ENCODE measurements at places on chromosomes 5 and 9.

GRCh38 chr5:175124251-175124813 is 319.6 kb downstream of the DRD1 start:
- DNase-seq: no peak

DNA sequence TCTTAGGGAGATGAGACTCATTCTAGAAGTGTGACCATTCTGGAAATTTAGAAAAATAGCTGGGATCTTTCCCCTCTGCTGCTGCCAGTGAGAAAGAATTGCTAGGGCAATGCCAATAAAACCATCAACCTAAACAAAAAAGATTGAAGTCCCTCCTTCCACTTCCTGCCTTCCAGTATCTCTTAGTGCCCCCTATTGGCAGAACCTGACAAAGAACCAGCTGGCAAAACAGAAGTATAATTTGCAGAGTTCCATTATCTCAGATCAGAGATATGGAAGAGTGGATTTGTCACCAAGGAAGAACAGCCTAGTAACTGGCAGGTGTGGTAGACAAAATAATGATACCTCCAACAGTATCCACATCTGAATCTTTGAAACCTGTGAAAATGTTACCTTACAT is 13.8 kb upstream of the PLCXD3 start:
- no peak for DNase-seq

- no peak for DNase-seq
These were observed 4.3 kb downstream of the PRRC2B start for GRCh38 chr9:131398204-131398603.

DNA sequence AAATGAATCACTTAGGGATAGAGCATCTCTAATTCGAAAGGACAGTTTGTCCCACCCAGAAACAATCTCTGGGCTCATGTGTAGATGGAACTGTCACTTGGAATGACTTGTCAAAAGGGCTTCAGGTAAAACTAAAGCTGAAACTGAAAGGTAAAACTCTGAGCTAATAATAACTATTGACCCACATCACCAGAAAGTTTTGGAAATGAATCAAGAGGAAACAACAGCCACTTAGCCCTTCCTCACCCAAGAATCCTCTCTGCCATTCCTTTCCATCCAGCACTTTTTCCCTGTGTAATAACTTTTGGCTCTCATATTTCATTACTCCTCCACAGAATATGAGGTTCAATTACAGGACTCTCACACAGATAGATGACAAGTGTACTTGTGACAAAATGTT is 14.0 kb upstream of the GLRX start:
- DNase-seq: no peak

DNA sequence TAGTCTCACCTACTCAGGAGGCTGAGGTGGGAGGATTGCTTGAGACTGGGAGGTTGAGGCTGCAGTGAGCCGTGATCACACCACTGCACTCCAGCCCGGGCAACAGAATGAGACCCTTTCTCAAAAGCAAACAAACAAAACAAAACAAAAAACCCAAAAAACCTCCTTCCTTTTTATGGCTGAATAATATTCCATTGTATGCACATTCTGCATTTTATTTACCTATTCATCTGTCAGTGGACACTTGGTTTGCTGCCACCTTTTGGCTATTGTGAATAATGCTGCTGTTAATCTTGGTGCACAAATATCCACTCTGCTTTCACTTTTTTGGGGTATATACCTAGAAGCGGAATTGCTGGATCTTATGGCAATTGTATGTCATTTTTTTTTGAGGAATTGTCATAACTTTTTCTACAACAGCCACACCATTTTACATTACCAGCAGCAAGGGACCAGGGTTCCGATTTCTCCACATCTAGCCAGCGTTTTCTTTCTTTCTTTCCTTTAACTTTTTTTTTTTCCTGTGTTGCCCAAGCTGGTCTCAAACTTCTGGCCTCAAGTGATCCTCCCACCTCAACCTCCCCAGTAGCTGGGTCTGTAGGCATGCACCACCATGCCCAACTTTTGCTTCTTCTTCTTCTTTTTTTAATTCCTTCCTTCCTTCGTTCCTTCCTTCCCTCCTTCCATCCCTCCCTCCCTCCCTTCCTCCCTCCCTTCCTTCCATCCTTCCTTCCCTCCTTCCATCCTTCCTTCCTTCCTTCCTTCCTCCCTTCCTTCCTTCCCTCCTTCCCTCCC is 30.6 kb downstream of the NKX2-5 start:
- DNase-seq: no peak

DNA sequence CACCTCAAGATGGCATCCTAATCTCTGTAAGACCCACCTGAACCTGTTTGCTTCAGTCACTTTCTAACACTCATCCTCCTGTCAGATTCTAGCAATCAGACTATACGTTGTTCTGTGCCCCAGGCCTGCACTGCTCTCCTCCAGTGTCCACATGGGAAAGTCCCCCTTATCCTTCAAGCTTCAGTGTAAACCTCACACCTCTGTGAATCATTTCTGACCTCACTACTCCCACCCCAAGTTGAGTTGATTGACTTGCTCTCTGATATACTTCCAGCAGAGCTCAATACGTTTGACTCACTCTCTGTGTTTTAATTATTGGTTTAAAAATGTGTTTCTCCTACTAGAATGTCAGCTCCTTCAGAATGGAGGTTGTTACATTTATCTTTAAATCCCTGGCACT is 240.2 kb downstream of the FBXL17 start:
- DNase-seq: no peak

DNA sequence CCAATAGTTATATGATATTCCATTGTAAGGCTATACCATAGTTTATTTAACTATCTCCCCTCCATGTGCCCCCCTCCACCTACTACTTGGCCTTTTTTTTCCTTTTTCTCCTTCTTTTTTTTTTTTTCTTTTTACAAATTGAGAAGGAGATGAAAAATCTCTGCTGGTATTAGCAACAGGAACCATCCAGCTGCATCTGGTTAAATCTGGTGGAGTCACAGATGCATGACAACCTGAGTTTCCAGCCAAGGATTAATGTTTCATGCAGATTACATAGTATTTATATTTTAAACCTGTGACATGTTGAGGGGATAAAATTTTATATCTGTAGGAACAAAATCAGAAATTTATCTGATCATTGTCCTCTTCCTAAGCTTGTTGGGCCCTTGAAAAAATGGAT is 128.5 kb upstream of the IQGAP2 start:
- DNase-seq: no peak

GRCh38 chr5:33612386-33612785 is 171.6 kb downstream of the TARS1 start:
- DNase-seq: no peak

- no peak for DNase-seq
These were observed 527.2 kb downstream of the KCTD16 start for GRCh38 chr5:144697847-144698262.

- DNase-seq: no peak
These were observed 6.3 kb upstream of the KCNIP1 start for GRCh38 chr5:170497311-170498038.

GRCh38 chr9:98968601-98969337 is 25.1 kb downstream of the COL15A1 start:
- DNase-seq: no peak

DNA sequence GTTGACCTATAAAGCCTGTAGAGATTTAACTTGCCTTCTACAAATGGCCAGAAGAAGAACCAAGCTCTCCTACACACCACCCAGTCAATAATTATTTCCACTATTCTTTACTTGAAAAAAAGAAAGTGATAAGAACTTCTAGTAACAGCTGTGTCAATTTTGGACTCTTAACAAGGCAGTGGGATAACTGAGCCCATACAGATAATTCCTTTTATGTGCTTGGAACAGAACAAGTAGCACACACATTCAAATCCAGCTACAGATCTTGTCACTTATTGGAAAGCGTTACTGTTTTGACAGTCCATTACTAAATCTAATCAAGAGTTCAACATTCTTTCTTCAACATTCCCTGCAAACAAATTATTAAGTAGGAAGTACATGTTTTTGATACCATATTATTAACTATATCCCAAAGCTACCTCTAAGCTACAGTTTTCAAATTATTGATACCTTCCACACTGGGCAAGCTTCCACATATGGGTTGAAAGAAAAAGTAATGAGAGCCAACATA is 6.3 kb downstream of the PTGER4 start:
- DNase-seq: no peak

DNA sequence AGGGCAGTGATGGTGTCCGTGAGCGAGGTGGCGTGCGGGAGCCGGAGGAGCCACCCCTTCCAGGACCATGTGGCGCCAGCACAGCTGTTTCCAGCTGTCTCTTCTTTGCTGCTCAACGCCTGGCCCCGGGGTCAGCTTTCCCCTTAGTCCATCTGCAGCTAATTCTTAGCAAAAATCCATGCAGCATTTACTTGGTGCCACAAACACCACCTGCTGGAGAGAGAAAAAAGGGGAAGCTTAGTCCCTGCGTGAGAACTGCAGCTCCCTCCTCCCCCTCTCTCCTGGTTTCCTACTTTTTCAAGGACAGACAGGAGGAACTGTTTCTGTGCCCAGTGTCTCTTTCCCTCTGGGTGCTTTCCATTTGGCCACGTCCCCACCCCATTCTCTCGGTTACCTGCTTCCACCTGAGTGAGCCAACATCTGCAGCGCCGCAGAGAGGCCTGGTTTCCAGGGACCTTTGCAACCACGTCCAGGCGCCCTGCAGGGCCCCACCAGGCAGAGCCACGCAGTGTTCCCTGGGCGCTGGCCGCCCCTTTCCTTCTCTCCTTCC is 3.4 kb downstream of the SLC6A19 start:
- DNase-seq: no peak

GRCh38 chr5:146770546-146770945 is 108.0 kb downstream of the PPP2R2B start:
- no peak for DNase-seq

GRCh38 chr5:15222156-15222555 is 277.8 kb upstream of the FBXL7 start:
- no peak for DNase-seq

DNA sequence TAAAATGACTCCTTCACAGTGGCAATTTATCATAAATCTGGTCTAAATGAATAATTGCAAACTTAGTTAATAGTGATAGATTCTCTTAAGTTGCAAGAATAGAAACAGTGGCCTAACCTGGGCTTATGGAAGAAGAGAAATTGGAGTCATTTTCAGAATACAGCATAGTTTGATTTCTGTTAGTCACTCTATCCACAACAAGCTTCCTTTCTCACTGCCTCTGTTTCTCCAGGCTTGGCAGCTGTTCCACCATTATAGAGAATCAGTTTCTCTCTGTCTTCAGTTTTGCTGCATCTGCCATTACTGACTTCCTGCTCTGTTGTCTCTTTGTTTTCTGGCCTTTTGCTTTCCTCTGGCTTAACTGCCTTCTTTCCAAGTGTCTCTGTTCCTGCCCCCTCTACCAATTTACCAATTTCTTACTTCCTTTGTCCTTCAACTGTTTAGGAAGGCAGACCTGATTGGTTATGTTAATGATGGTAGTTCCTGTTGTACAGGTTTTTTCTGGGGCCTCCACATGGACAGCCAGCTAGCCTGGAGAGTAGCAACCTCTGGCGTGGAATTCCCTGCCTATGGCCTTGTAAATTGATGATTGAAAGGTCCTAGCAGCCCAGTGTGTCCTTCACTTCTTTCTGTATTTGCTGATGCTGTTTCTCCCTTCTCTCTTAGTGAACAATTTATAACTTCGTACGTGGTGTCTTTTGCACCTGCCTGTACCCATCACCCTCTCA is 75.9 kb upstream of the RASGRF2 start:
- DNase-seq: no peak

- no peak for DNase-seq
These were observed 349.8 kb downstream of the ARHGEF28 start for GRCh38 chr5:73975845-73976244.

DNA sequence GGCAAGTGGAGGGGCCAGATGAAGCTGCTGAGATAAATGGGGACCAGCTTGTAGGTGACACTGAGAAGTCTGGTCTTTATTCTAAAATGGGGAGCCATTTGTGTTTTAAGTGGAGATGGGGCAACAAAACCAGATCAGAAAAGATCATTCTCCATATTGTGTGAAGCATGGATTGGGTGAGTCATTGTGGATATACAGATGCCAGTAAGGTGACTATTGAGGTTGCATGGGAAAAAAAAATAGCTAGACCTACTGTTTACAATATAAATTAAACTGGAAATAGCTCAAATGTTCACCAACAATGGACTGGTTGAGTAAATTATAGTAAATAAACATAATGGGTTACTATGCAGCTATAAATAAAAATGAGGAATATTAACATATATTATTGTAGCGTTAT is 5.4 kb upstream of the MAP1B start:
- DNase-seq: no peak

- no peak for DNase-seq
These were observed 35.0 kb upstream of the SNX24 start for GRCh38 chr5:122810405-122810804.
